ENCODE measurements at places on chromosomes 3 and 15. TPM values are rescaled to one million over a fixed set of nuclear protein-coding genes. Genes with fewer than 3 reads are reported as not detected.

Gene SAMMSON
- not detected for total RNA-seq

Gene XCR1
- total RNA-seq = 1.0 TPM

Gene UNC45A
- 14.4 TPM for total RNA-seq

Gene GHRL
- 0.42 TPM for total RNA-seq

Gene ATP2B2
- not detected for total RNA-seq

Gene NR1I2
- not detected for total RNA-seq

Gene GOLGA8T
- total RNA-seq = not detected

Gene FGF12
- total RNA-seq = under 0.01 TPM

Gene ILDR1
- 0.21 TPM for total RNA-seq

Gene REC114
- total RNA-seq = not detected

Gene CFAP161
- 3.7 TPM for total RNA-seq

Gene SLC30A4
- 3.4 TPM for total RNA-seq
